ENCODE measurements at places on chromosomes 11 and 22.

DNA sequence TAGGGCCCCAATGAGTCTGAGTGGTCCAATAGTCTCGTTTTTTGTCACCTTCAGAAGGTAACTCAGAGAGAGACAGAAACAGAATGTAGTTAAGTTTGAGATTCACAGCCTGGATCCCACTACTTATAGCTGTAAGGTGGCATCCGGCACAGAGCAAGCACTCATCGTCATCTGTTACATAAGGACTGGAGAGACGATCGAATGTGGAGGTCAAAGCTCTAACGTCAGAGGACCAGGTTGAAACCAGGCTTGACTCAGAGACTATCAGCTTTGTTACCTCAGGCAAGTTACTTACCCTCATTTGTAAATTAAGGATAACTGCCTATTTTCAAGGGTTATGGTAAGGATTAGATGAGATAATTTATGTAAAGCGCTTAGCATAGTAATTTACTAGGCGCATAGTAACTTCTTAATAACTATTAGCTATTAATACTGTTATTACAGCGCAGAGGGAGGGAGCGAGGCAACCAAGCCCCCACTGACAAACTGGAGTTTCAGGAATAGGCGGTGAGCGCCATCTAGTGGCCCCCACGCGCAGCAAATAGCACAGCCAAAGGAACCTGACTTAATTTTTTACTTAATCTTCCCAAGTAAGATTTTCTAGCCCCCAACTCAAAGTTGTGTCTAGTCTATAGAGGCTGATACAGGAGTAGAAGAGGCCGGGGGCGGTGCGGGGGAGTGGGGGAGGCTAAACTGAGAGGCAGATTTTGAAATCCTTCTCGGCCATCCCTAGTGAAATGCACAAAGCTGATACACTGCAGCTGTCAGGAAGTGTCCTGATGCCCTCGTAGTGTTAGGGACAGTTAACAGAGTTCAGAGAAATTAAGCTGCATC is 29.0 kb upstream of the API5 start:
- DNase-seq = peak; percentile 38

- no peak for DNase-seq
These were observed 11.9 kb downstream of the MGAT3 start for GRCh38 chr22:39468487-39469325.

GRCh38 chr11:27158456-27159334 is 118.1 kb downstream of the BBOX1 start:
- DNase-seq = peak; percentile 19

- DNase-seq = no peak
These were observed 105.2 kb upstream of the VPREB1 start for GRCh38 chr22:22139364-22139763.

DNA sequence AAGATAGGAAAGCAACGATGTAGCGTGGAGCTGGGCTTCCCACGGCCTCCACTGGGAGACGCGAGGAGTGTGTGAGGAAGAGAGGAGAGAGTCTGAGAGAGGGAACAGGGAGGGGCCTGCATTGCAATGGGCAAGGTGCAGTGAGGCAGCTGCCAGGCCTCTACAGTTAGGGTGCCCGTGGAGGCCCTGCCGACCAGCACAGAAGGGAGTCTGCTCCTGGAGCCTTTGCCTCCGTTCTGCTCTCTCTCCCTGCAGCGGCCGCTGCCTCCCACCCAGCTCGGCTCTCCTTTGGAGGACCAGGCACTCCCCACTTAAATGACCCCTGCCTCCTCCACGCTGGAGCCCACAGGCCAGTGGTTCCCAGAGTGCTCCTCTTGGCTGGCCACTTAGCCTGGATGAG is 181.7 kb downstream of the EFCAB6 start:
- DNase-seq = no peak

DNA sequence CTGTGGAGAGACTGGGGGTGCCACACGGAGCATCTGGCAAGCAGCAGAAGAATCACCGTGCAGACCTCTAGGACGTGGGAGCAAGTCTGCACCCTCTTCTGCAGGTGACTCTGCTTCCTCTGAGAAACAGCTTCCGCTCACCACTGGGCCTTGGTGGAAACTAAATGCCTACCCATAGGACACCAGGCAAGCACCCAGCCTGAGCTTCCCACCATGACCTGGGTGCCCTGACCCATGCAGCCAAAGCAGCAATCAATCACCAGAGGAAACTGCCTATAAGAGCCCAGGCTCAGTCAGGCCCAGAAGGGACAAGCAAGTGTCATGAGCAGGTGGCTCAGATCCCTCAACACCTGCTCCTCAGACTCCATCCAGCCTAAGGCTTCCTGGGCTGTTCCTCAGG is 63.4 kb downstream of the IGLL5 start:
- DNase-seq = no peak

- DNase-seq = no peak
These were observed 346.0 kb upstream of the C11orf87 start for GRCh38 chr11:109075976-109076375.

- peak; percentile 63 for DNase-seq
These were observed 29.9 kb downstream of the TRPC6 start for GRCh38 chr11:101553891-101554292.

- DNase-seq = no peak
These were observed 211.7 kb downstream of the NTM start for GRCh38 chr11:131582021-131582525.

- DNase-seq = no peak
These were observed 38.0 kb downstream of the TMEM45B start for GRCh38 chr11:129853518-129854231.

- DNase-seq = no peak
These were observed 256.5 kb downstream of the CNTN5 start for GRCh38 chr11:99277281-99277680.

DNA sequence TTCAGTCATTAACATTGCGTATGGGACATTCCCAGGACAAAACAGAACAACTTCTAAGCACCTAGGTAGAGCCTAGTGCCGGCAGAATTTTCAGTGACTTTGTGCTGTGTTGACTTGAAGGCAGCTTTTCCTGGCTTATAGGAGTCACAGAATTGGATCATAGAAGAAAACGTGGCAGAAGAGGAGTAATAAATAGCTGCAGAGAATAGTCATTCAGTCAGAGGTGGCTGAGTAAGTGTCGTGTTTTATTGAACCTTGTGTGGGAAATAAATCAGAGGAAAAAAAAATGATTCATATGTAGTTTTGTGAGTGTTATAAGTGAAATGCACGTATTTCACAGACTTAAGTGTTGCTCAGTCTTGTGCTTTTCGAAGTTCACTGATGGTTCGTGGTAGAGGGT is 2.1 kb downstream of the BARX2 start:
- DNase-seq = no peak

GRCh38 chr11:2825889-2826678 is 59.5 kb downstream of the CDKN1C start:
- peak; percentile 87 for DNase-seq

DNA sequence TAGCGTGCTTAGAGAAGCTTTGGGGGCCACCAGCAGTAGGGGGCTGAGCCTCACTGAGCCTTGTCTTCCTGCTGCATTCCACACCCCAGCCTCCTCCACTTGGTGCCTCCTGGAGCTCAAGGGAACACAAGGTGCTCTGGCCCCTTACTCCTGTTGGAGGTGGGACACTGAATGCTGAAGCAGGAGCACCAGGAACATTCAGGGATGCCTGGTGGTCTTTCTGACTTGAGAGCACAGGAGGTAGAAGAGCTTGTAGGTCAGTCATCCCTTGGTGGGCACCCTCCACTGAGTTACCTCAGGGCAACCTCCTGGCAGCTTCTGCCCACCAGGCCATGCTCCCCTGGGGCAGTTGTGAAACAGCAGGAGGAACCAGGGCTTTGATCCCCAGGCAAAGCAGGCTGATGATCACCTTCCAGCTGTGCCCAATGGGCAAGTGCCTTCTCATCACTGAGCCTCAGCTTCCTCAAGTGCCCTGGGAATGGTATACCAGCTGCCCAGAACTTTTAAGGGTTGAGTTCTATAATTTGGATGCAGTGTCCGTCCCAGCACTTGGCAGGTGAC is 50.1 kb downstream of the CABIN1 start:
- DNase-seq = no peak

GRCh38 chr11:27280140-27280539 is 82.9 kb downstream of the CCDC34 start:
- DNase-seq = no peak

DNA sequence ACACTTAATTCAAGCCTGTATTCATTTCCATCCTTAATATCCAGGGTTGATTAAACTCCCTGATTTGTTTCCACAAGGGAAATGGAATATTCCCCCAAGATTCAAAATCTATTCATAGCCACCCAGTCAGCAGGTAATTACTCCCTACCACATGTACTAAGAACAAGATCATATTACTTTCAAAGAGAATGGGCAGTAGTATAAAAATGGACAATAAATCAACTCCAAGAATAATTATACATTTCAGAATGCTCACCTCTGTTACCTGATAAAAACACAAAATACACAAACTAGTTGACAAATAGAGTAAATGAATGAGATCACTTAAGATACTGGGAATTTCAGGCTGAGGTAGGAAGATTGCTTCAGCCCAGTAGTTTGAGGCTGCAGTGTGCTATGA is 8.5 kb upstream of the FEZ1 start:
- no peak for DNase-seq

DNA sequence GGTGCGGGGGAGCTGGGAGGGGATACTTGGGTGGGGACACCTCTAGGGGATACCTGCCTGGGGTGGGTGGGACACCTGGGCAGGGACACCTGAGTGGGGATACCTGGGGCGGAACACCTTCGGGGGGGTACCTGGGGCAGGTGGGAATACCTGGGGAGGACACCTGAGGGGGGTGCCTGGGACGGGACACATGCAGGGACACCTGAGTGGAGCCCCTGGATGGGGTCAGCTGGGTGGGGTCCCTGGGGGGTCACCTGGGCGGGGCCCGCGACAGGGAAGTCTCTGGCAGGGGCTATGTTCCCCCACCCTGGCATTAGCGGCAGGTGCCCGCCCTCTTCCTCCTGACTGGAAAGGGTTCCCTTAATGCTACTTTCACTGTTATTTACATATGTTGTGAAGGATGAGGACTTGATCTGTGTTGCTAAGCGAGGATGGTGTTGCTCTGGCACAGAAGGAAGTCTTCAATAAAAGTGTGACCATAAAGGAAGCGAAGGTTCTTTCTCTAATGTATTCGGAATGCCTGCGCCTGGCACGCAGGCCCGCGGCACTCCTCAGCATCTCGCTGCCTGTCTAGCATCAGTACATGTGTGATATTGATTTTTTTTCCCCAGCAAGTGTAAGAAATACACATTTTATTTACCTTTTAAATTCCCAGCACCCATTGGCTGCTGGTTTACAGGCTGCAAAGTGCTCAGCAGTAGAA is 801.7 kb downstream of the BRD1 start:
- no peak for DNase-seq

- peak; percentile 23 for DNase-seq
These were observed 54.5 kb downstream of the CACNG2 start for GRCh38 chr22:36649066-36649465.

GRCh38 chr11:76796511-76797198 is 13.5 kb downstream of the TSKU start:
- DNase-seq = no peak

DNA sequence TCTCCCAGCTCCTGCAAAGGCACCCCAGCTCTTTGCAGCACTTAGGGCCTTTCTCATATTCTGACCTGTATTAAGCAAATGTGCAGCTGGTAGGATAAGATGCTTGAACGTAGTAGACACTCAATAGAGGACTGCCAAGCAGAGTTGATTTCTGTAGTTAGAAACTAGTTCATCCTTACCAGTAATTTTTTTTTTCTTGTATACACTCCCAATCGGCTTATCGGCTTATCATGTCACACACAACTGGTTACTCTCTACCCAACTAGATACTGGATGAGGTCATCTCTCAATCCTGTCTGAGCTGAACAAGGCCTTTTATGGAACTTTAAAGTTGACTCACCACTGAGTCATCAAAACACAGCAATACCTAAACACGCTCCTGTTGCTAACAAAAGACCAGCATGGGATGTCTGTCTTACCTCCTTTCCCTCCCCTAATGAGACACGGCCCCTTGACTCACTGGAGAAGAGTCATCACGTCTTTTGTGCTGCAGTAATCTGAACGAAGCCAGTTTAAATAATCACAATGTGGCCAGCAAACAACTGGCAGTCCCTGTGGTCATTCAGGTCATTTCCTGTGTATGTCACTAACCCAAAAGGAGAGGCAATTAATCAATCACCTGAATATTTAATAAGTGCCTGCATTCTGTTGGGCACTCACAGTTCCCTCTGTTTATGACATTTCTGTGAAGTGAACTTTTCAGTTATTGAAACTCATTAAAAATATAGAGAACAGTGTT is 7.5 kb upstream of the WEE1 start:
- peak; percentile 78 for DNase-seq

GRCh38 chr11:63944987-63945386 is 6.2 kb downstream of the NAA40 start:
- DNase-seq = no peak

GRCh38 chr11:14446701-14447169 is 52.9 kb downstream of the COPB1 start:
- DNase-seq = no peak

- no peak for DNase-seq
These were observed 63.5 kb downstream of the ENDOD1 start for GRCh38 chr11:95152876-95153856.

DNA sequence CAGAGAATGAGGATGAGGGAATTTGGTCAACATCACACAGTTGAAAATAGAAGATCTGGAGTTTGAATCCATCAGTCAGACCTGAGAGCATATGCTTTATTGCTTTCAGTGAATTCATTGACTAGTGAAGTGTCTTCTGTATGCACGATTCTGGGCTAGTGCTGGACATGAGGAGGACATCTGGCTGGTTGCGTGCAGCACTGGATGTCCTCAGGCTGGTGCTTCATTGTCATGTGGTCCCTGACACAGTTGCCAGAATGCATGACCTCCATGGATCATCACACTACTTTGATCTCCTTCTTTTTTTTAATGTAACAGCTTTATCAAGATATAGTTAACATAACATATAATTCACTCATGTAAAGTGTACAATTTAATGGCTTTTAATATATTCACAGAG is 44.5 kb upstream of the MMP7 start:
- no peak for DNase-seq

GRCh38 chr11:8732324-8732670 is 49.7 kb downstream of the RPL27A start:
- DNase-seq = peak; percentile 54

DNA sequence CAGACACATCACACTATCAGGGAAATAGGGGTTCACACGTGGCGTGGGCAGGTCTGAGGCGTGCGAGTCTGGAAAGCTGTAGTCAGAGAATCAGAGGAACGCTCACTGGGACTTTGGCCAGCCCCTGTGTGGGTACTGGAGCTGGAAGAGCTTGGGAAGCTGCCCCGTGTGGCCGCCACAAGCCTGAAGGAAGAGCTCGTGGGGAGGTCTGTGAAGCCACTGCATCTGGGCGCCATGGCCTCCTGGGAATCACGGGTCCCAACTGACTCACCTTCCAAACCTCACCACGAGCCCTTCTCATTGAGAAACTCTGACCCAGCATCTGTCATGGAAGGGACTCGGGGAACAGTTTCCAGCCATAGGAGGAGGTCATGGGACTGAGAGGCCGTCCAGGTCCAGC is 5.9 kb upstream of the MRGPRF start:
- no peak for DNase-seq

GRCh38 chr22:27804470-27805297 is 3.1 kb upstream of the MN1 start:
- peak; percentile 57 for DNase-seq
